ENCODE measurements at places on chromosomes 3 and 15.

DNA sequence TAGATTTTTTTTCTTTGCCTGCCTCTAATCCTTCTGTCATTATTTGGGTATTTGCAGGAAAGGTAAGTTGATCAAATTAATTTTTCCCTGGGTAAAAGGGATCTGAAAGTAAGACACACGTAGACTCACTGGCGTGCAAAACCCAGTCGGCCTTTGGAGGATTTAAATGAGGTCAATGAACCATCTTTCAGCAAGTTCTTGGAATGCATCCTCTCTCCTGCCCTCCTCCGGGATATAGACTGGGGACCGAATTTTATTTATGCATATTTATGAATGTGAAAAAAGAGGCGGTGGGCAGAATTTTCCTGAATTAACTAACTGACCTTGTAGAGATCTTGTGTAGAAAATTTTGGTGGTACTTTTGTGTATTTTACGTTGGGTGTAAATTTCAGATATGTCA, 2.2 kb downstream of the CADM2 start:
- DNase-seq, result no peak

- DNase-seq, result no peak
These were observed 76.0 kb upstream of the ATP10A start for GRCh38 chr15:25939122-25939521.

DNA sequence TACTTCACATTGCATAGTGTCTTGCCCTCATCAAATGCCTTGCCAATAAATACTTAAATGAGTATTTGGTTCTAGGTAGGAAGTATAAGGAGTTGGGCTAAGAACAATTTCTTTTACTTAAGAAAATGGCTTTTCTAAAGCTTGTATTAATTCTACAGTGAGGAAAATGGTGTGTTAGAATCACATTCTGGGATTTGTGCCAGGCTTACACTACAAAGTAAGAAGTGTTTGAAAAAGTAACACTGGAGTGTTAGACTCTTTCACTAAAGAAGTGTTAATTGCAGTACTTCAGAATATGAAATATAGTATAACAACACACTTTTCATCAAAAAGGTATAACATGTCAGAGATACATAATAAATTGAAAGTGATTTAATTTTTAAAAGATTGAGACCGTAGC, 328.7 kb downstream of the C3orf38 start:
- no peak for DNase-seq

DNA sequence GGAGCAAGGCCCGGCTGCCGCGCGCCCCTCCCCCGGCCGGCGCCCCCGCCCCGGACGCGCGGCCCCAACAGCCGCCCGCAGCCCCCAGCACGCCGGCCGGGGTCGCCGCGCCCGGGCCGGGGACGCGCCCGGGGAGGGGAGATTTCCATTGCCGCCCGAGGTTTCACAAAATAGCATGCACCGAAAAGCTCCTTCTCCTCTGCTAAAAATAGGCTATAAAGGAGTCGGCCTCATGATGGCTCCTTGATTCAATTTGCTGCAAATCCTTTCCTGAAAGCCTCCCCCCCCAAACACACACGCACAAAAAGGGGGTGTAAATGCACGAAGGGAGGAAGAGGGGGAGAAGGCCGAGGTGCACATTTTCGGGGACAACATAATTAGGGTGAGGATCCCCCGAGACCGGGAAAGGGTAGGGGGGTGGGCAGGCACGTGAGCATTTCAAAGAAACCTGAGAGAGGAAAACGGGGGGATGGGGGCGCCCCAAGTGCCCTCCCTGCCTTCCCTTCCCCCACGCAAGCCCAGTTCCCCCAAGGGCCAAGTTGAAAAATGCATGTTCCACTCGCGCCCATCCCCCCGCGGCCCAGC, 734 bp downstream of the TBL1XR1 start:
- peak; percentile 37 for DNase-seq

DNA sequence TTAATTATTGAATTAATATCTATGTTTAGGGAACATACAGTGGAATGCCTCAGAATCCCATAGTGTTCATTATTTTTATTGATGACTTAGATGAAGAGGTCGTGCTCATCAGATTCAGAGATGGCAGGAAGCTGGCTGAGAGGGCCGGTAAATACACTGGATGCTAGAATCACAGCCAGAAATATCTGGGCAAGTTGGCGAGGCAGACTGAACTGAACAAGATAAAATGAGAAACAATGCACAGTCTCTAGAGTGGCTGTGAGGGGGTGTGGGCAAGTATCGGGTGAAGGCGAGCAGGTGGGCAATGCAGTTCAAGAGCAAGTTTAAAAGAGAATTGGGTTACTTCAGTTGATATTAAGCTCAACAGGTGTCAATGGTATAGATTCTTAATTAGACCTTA, 5.9 kb downstream of the DGKG start:
- DNase-seq, result no peak

GRCh38 chr3:39637807-39638206, 170.3 kb downstream of the MOBP start:
- DNase-seq, result no peak

- DNase-seq, result peak; percentile 31
These were observed 67.2 kb upstream of the SIAH2 start for GRCh38 chr3:150830094-150830681.

GRCh38 chr3:39082666-39083313, 24.6 kb downstream of the GORASP1 start:
- no peak for DNase-seq

- no peak for DNase-seq
These were observed 274.9 kb downstream of the FAM43A start for GRCh38 chr3:194960446-194961032.

- peak; percentile 72 for DNase-seq
These were observed 3.9 kb upstream of the TLE3 start for GRCh38 chr15:70101459-70102113.

- DNase-seq, result peak; percentile 9
These were observed 39.6 kb downstream of the LNP1 start for GRCh38 chr3:100440895-100441294.

- no peak for DNase-seq
These were observed 76.4 kb downstream of the SPATA16 start for GRCh38 chr3:173064631-173065030.

DNA sequence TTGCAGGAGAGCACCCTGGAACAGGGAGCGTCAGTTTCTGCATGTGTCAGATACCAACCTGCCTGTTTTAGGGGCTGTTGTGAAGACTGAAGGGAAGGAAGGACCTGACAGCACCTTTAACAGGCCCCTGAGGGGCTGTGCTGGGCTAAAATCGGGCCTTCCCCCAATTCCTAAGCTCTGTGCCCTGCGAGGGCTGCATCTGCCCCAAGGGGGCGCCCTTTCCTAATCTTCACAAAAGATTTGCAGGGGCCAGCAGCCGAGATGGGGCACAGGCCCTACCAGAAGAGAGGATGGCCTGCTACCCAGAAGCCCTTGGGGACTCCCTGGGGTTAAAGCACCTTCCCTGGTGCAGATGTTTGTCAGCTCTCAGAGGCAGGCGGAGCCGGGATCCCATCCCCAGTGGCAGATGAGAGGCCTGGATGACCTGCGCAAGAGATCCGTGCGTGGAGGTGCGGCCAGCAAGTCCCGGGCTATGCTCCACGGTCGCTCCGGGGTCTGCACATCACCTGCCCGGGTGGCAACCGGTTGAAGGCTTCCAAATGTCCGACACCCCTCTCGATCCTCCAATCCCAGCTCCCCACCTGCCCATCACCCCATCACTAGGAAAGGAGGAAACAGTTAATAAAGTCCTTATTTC, 53.6 kb downstream of the RHCG start:
- DNase-seq, result peak; percentile 87

- no peak for DNase-seq
These were observed 8.0 kb upstream of the PXK start for GRCh38 chr3:58324391-58325390.

- no peak for DNase-seq
These were observed 19.9 kb upstream of the ABHD5 start for GRCh38 chr3:43670635-43671522.

DNA sequence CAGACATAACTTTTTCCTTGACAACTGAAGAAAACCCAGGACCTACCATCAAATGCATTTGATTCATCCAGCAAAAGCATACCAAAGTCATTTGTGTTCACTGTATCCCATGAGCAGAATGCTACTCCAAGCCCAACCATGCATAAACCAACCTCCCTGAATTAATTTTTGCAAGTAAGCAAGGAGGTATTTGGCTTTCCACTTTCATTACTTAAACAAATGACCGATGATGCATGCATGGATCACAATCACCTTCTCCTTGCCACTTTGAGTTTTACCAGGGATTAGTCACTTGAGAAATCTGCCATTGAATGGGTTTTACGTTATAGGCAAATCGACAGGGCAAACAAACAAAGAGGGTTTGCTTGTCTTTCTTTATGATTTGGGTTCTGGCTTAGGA, 214.8 kb downstream of the FMN1 start:
- DNase-seq, result no peak

DNA sequence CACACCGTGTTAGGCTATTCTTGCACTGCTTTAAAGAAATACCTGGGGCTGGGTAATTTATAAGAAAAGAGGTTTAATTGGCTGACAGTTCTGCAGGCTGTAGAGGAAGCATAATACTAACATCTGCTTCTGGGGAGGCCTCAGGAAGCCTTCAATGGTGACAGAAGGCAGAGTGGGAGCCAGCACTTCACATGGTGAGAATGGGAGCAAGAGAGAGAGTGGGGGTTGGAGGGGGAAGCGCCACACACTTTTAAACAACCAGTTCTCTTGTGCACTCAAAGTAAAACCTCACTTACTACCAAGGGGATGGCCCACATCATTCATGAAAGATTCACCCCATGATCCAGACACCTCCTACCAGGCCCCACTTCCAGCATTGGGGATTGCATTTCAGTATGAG, 181.1 kb downstream of the APBA2 start:
- no peak for DNase-seq

DNA sequence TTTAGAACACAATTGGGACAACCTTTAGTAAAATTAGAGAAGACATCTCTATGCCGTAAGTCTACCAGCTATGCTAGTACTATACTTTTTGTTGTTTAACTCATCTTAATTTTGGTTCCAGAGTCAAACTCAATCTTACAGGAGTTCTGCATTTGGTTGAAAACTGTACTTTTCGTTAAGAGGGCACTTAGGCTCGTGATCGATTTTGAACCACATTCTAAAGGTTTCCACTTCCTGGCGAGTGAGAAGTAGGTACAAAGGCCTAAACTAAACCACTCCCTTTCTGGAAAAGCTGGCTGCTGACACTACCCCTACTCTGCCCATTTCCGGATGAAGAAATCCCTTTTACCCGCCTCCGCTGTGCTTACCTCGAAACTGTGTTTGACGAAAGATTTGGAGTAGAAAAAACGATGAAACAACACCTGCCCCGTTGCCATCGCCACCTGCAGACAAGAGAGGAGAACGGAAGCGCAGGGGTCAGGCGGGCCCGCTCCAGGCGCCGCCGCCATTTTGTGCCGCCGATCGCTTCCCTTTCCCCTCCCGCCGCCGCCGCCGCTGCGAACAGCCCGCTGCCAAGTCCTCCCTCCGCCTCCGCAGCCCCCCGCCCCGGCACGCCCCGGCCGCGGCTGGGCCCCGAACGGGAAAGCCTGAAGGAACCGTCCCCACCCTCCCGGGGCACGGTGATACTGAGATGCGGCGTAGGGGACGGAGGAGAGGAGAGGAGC, 748 bp downstream of the CCNL1 start:
- peak; percentile 76 for DNase-seq

DNA sequence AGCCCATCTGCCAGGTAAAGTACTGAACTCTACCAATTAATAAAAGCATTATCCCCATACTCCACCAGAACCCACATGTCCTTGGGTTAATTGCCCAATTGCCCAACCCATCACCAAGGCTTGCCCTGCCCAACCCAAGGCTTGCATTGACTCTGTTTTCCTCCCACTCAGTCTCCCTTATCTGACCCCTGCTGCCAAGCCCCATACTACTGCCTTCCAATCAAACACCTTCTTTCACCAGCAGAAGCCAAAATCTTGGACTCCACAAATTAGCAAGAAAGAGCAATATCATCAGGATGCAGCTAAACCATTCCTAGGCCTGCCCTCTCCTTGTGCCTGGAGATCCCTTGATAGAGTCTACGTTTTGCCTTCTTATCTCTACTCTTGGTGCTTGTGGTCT, 602.9 kb downstream of the NTRK3 start:
- DNase-seq, result no peak

GRCh38 chr3:178823591-178824246, 247.9 kb downstream of the ZMAT3 start:
- no peak for DNase-seq

DNA sequence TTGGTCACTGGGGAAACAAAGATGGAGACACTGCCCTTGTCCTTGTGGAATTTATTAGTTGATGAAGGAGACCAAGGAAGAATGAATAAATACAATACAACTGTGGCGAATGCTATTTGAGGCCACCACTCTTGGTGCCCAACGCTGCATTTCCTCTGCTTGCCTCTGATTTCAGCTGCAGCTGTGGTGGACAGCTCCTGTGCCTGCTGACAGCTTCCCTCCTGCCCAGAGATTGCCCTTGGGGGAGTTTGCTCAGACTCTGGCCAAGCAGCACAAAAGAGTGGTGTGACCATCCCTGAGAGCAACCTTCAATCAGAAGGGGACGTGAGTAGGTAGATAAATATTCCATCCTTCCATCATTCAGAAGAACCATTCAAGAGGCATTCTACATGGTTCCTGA, 64.6 kb upstream of the FHIT start:
- no peak for DNase-seq

DNA sequence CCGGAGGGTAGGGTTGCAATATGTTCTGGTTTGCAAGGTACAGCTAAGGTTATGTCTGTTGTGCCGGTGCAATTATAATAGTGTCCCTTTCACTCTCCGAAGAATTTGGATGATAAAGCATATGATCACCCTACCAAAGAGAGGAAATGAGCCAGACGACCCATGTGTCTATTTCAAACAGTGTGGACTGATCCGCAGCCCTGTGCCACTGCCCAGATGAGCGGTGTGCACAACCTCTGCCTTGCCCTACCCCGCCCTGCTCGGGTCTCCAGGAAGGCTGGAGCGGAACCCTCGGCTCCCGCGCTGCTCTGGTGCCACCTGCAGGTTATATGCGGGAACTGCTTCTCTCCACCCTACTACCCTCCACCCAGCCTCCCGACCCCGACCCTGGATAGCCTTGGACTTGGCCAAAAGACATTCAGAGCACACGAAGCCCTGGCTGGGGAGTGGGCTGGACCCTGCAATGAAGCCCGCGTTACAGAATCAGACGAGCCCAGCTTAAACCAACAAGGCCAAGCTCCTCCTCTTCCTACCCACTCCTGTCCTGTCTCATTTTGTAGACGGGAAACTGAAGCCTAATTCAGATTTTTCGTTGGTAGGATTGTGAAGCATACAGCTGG, 68.4 kb upstream of the CHRNB4 start:
- peak; percentile 93 for DNase-seq

Data from BE2C (cell line).